ENCODE measurements at places on chromosomes 2 and 18.

DNA sequence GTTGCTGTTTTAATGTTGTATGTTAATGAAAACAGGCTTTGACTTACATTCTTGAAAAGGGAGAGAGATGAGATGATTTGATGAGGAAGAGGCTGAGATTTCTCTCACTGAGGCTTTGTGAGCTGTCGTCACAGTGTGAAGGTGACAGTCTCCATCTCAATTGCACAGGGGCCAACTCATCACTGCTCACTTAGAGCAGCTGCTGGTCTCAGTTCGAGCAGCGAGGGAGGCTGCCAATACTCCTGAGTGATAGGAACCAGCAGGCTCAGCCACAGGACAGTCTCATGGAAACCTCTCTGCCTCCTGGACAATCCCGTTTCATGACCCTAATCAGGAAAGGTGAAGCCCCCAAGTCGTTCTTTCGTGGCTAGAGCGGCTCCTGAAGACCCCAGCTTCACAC, 170.7 kb upstream of the SOX11 start:
- DNase-seq, result no peak

GRCh38 chr2:42939411-42940206, 147.2 kb upstream of the HAAO start:
- no peak for DNase-seq

GRCh38 chr18:27062802-27063201, 122.3 kb downstream of the CHST9 start:
- no peak for DNase-seq

- DNase-seq, result no peak
Measured at GRCh38 chr2:134639265-134639664, 79.5 kb downstream of the TMEM163 start.

DNA sequence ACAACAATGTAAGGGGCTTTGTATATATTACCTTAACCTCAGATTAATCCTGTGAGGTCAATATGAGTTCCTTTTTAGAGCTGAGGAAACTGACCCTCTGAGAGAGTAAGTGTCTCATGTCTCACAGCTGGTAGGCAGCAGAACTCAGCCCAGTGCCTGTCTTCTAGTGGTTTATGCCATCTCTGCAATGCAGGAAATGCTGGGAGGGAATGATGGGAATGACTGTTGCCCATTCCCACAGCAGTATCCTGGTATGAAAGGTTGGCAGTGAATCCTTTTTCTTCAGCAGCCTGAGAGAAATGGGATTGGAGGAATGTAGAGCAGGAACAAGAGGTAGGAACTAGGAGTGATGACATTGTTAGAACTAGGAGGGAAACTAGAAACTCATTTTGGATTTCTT, 6.0 kb downstream of the MRPL30 start:
- DNase-seq, result no peak

DNA sequence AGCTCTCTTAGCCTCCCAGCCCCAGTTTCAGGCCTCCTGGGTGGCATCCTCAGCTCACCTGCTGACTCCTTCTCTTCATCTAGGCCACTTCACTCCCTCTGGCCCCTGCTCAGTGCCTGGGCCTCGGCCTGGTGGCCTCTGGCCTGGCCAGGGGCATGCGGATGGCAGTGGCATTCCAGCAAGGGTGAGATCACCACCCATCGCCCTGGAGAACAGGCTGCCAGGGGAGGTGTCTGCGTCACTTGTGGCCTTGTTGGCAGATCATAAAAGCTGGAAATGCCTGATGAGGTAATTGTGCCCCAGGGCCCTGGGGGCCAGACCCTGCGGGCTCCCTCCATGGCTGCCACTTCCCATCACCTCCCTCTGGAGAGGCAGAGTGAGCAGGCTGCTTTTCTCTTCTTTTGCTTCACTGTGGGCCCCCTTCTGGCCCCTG, 72.5 kb upstream of the SMAD2 start:
- no peak for DNase-seq

DNA sequence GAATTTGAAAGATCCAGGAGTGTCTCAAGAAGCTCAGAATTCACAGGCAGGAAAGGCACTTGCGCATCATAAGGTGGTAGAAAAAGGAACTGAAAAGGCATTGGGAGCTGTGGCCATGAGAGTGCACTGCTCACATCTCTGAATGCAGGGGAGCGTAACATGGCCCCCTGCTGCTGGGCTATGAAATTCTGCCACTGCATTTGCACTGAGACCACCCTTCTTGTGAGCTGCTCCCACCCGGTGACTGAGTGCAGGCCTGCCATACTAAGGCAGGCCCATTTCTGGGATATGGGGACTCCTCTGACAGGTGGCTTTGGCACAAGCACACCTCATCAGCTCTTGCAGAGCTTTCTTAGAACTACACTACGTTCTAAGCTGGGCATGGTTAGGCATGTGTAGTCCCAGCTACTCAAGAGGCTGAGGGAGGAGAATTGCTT, 25.3 kb upstream of the STARD7 start:
- DNase-seq, result no peak

DNA sequence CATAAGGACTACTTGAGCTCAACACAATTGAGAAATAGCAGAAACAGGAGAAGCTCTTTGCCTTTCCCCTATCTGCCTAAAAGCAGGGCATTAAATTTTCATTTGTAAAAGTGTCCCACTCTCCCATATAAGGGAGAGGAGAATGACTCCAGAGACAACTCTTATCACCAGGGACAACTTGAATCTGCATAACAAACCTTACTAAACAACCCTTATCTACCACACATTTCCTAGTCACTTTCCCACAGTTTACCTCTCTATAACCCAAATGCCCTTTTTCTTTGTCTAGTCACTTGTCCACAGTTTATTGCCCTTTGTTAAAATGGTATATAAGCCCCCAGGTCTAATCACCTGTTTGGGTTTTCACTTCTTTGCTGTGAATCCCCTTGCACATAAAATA, 37.5 kb upstream of the PPM1B start:
- no peak for DNase-seq

DNA sequence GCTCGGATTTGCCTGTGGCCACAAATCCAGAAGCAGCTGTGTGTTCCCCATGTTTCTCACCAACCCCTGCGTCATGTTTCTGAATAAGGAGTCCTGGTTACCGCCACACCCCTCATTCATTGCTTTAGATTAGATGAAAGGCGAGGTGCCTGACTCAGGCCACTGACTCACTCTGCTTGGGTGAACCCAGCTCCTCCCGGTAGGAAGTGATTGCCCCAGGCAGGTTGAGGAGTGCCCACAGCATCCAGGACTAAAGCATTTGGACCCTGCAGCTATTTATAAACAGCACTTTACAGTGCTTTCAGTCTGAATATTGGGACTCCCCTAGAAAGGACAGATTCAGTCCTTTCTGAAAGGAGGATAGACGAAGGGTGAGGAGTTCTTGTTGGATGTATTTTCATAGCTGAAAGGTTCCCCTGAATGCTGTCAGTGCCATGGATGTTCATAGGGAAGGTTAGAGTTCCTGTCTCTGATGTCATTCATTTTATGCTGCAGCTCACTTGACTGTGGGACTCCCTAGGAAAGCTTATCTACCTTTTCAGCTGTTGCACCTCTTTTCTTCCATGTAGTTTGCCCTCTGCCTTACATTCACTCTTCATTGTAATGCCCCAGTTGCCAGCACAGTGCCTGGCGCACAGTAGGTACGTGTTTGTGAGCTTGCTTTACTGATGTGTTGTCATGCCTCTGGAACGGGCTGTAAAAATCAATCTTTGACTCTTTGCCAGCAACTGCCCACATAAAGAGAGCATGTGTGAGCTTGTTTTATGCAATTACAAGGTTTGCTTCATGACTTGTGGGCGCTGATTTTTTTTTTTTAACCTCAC, 14.9 kb downstream of the ITGA6 start:
- DNase-seq, result no peak

GRCh38 chr2:132404056-132404455, 12.5 kb upstream of the GPR39 start:
- DNase-seq, result no peak

- no peak for DNase-seq
Measured at GRCh38 chr2:101461381-101461780, 13.5 kb downstream of the RFX8 start.

DNA sequence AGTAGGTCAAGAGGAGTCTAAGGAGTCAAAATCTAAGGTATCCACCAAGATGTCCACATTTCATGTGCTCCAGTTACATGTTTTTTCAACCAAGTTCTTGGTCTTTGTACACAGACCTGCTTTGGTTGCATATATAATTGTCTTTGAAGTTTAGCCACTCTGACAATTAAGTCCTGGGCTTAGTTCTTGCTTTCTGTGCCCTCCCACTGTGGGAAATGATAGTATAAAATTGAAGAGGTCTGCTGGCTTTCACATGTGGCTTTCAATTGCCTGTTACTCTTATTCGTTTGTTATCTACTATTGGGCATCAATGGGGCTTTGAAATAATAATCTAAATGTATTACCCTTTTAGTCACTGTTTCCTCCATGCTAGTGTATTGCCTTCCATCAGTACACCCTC, 72.8 kb downstream of the TBR1 start:
- DNase-seq, result no peak

DNA sequence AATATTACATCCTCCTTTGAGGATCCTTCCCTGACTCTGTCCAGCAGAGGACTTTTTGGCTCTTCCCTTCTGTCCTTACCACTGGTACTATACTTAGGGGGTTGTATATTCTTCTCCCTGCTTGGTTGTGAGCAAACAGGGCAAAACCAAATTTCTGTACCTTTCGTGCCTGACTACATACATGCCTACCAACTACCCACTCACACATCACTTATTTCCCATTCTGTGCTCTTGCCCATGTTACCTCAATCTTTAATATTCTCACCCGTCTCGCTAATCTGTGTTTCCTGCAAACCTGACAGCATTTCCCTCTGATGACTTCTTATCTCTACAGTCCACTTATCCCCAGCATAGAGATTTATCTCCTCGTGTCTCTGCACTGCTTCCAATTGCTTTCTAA, 58.6 kb downstream of the FTCDNL1 start:
- no peak for DNase-seq

DNA sequence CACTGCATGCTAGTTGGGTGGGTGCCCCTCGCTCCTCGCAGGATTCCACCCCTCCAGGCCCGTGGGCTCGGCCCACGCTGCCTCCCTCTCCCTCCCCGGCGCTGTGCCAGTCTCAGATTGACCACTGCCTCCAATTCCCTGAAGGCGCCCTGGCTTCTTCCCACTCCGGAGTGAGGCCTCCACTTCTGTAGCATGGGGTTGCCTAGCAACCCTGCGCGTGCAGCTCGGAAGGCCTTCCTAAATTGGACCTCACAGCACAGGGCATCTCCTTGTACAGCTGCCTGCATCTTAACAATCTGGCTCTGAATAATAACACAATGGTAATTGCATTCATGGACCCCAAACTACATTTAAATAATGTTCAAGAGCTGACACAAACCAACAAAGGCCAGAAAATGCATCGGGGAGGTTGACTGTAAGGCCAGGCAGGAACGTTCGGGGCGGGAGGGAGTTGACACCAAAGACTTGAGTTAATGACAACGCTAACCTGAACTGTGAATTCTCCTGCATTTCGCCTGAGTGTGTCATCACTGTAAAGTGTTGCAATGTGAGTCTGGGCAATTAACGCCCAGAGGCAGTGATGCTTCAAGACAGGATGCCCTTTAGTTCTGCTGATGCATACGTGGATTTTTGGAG, 222.9 kb downstream of the ZBTB7C start:
- no peak for DNase-seq

- DNase-seq, result no peak
Measured at GRCh38 chr2:134640494-134640893, 78.3 kb downstream of the TMEM163 start.

DNA sequence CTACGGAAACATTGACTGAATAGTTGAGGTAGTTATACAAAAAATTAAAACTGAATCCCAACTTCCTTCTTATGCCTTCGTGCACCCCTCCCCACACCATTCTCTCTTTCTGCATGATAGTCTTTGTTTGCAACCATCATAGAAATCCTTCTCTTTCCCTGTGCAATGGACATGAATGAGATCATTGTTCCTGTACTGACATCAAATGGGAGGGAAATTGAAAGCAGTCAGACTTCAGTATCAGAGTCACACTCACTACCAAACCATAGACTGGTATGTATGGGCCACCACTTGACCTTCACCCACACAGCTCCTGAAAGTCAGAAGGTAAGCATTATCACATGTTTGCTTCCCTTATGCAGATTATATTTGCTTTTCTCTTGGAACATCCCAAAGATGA, 782.8 kb downstream of the BCL11A start:
- DNase-seq, result no peak

GRCh38 chr18:64981915-64982314, 768.9 kb upstream of the CDH7 start:
- DNase-seq, result no peak

- no peak for DNase-seq
Measured at GRCh38 chr2:73982140-73982617, 2.5 kb upstream of the TET3 start.

DNA sequence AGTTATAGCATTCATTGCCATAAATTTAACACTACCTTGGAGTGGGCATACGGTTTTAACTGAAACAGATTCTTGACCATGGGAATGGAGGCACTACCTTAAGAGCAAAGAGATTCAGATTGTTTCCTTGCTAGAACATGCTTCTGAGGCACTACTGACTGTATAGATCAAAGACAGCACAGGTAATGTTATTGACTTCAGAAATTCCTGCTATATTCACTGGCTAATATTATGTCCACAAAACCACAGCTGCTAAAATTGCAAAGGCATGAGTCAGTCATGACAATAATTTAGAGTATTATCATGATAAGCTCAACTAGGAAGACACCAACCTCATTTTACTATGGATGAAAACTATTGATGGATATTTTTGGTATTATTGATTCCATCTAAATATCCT, 39.4 kb downstream of the SLC8A1 start:
- DNase-seq, result no peak

- DNase-seq, result no peak
Measured at GRCh38 chr18:7646174-7646886, 79.2 kb downstream of the PTPRM start.

GRCh38 chr2:55391155-55391554, 28.5 kb downstream of the CCDC88A start:
- no peak for DNase-seq

GRCh38 chr18:12306752-12307700, 1.0 kb upstream of the TUBB6 start:
- no peak for DNase-seq

DNA sequence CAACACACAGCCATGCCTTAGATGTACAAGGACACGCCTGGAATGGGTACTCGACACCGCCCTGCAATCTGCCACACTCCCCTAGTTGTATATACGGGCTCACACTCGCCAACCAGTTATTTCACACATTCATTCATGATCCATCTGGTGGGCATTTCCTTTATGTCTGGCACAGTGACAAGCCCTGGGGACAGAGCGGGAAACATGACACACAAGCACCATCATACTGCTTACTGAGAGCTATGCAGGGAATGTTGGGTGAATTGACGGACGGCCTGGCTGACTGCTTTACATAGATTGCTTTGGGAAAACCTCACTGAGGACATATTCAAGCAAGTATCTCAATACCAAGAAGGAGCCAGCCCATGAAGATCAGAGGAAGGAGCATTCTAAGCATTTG, 448.0 kb upstream of the SPRED2 start:
- DNase-seq, result no peak

GRCh38 chr2:43328133-43328532, 101.7 kb upstream of the ZFP36L2 start:
- DNase-seq, result no peak

- no peak for DNase-seq
Measured at GRCh38 chr2:45722477-45722876, 71.0 kb downstream of the PRKCE start.

Data from activated T-helper 1 cell treated with Interleukin-2 at 50 U/mL for 16 hours (primary cell).